ENCODE measurements at places on chromosomes 12 and 14.

- no peak for DNase-seq
These were observed 6.1 kb upstream of the SRSF5 start for GRCh38 chr14:69760810-69761209.

DNA sequence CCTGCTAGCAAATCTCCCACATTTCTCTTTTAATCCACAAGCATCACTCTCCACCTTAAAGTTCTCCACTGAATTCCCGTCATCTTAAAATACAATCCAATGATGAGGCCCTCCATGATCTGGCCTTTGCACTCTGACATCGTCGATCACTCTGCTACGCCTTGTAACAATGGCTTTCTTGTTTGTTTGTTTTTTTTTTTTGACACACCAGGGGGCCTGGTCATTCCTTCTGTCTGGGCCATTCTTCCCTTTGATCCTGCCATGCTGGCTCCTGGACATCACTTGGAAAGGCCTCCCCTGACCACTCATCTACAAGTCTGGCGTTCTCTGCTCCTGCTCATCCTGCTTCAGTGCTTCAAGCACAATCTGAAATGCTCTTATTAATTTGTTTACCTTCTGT lies 233.5 kb downstream of the PPM1H start:
- no peak for DNase-seq

DNA sequence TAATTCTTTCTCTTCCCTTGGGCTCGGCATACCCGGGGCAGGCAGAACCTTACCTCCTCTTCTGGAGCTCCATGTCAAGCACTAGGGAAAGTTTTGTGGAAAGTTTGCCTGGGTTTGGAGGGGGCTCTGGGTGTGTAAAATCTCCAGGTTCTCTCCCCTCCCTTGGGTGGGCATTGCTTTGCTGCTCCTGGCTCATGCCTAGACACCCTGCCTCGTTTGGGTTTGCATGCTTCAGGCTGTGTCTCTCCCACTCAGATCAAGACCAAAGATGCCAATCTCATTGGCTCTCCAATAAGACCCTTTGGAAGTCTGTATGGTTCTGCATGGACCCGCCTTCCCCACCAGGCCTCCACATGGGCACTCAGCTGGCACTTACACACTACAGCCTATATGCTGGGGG lies 6.2 kb upstream of the KRT2 start:
- DNase-seq: no peak

- DNase-seq: no peak
These were observed 331 bp downstream of the NCKAP1L start for GRCh38 chr12:54497883-54498282.

- no peak for DNase-seq
These were observed 90.5 kb downstream of the SLC2A13 start for GRCh38 chr12:40015345-40015744.

DNA sequence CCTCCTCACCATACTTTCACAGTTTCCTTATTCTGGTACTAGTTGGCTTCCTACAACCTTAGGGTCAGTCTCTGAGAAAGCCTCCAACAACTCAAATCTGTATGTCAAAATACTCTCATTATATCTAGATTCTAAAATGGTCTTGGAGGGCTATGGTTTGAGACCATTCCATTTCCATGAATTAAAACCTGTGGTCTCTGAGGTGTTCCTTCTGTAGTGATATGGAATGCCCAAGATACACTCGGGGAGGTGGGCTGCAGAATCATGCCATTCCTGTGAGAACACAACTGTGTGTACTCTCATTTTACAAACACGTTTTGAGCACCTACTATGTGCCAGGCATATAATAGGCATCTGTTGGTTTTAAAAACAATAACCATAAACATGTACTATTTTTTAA lies 74.0 kb downstream of the FERMT2 start:
- no peak for DNase-seq

DNA sequence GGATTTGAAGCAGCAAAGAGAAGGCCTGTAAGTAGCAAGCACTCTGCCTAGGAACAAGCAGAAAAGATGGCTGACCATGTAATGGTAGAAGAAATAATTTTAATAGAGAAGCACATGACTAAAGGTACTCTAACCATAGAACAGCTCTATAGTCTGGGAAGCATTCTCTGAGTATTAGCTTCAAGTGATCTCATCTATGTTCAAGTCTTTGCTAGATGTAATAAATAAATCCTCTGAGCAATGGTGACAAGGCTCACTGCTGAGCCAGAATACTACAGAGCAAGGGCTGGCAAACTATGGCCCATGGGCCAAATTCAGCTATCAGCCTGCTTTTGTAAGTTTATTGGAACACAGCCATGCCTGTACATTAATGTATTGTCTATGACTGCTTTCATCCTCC lies 84.8 kb downstream of the PEBP1 start:
- DNase-seq: no peak

DNA sequence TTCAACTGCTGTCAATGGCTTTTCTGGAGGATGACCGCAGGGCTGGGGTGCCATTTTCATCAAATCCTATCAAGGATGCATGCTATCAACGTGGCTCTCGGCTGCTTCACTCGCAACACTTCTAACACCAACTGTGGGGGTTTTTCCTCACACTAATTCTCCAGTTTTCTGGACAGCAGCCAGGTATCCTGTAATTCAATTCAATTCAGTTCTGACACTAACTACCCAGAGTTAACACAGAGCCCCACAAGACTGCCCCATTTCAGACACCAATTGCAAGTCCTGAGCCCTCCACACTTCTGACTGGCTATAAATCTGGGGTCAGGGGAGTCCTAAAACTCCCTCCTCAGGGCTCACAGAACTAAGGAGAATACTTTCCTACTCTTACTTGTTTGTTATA lies 55.3 kb upstream of the TMCC3 start:
- DNase-seq: no peak

- no peak for DNase-seq
These were observed 328.6 kb downstream of the PCNX1 start for GRCh38 chr14:71235875-71236274.

DNA sequence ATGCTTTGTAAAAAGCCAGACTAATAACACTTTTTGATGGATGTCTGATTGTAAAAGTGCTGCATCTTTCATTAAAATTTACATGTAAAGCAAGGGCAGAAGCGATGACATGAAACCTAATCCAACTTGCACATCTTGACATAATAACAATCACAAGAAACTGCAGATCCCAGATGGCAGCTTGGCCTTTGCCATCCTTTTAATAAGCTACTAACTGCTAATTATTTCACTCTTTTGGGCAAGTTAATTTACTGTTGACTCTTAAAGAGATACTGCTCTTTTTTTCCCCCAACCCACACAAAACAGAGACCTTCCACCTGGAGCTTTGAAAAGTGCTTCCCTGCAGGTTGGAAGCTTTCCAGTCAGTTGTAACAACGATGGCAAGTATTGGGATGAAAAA lies 137.5 kb downstream of the NRXN3 start:
- DNase-seq: no peak

GRCh38 chr14:71238835-71239234 lies 331.6 kb downstream of the PCNX1 start:
- no peak for DNase-seq

GRCh38 chr12:104166465-104166864 lies 28.5 kb upstream of the NFYB start:
- no peak for DNase-seq

GRCh38 chr14:85529803-85530574 lies at the start of gene FLRT2:
TSS of gene FLRT2 (plus strand) at chr14:85530144. CDS start at chr14:85621515, 91,371 bp downstream.
- DNase-seq: no peak

GRCh38 chr12:128583453-128583852 lies 240.3 kb downstream of the SLC15A4 start:
- no peak for DNase-seq

- DNase-seq: no peak
These were observed 15.1 kb upstream of the CAPRIN2 start for GRCh38 chr12:30769802-30770201.

- DNase-seq: no peak
These were observed 10.2 kb downstream of the PZP start for GRCh38 chr12:9198012-9198411.

Measured in stimulated activated CD4-positive, alpha-beta T cell treated with anti-CD3 and anti-CD28 coated beads, Interleukin-4, amount 100 ng/mL, for 48 hours (primary cell).